ENCODE measurements at places on chromosomes 3 and 15. TPM values are rescaled to one million over a fixed set of nuclear protein-coding genes. Genes with fewer than 3 reads are reported as not detected.

SPATA12 gene
- 0.11 TPM for total RNA-seq

LRRC15 gene
- 0.55 TPM for total RNA-seq

NCK1 gene
- 69.9 TPM for total RNA-seq

ADAMTSL3 gene
- 0.22 TPM for total RNA-seq

B3GALNT1 gene
- total RNA-seq, result 24.2 TPM

PARP15 gene
- under 0.01 TPM for total RNA-seq

EXOSC7 gene
- 62.6 TPM for total RNA-seq

GTF2E1 gene
- 23.9 TPM for total RNA-seq

CMTM6 gene
- 107 TPM for total RNA-seq

APOD gene
- 0.11 TPM for total RNA-seq

IQCH gene
- 7.0 TPM for total RNA-seq

SATB1 gene
- total RNA-seq, result 21.5 TPM

MFSD1 gene
- 215 TPM for total RNA-seq

FEM1B gene
- total RNA-seq, result 77.5 TPM

RAB7A gene
- total RNA-seq, result 45.2 TPM

DNAJB8 gene
- not detected for total RNA-seq

ZNF148 gene
- 42.4 TPM for total RNA-seq

HRH1 gene
- 11.4 TPM for total RNA-seq

GOLGA8T gene
- not detected for total RNA-seq

STRIT1 gene
- not detected for total RNA-seq

CEP19 gene
- 4.4 TPM for total RNA-seq

SLC12A8 gene
- 6.9 TPM for total RNA-seq

GP9 gene
- not detected for total RNA-seq

NUP210 gene
- total RNA-seq, result 1.9 TPM

TGM4 gene
- total RNA-seq, result not detected

CPLX3 gene
- total RNA-seq, result not detected

CCDC80 gene
- total RNA-seq, result 363 TPM

LSM3 gene
- 8.0 TPM for total RNA-seq

VILL gene
- 5.3 TPM for total RNA-seq

CD200R1 gene
- not detected for total RNA-seq

CPNE9 gene
- total RNA-seq, result not detected

NUSAP1 gene
- 51.1 TPM for total RNA-seq

LEKR1 gene
- total RNA-seq, result 1.3 TPM

ST8SIA2 gene
- under 0.01 TPM for total RNA-seq

RFTN1 gene
- 31.4 TPM for total RNA-seq

LIPC gene
- total RNA-seq, result 0.37 TPM

CEMIP gene
- total RNA-seq, result 14.6 TPM

FRMD5 gene
- 11.1 TPM for total RNA-seq

LRTM1 gene
- total RNA-seq, result not detected

SERPINI2 gene
- not detected for total RNA-seq

PRSS50 gene
- total RNA-seq, result 0.12 TPM

C3orf49 gene
- total RNA-seq, result not detected

RBPMS2 gene
- total RNA-seq, result under 0.01 TPM
